ENCODE measurements at places on chromosomes 2 and 18.

GRCh38 chr2:88933980-88934379 is 242.5 kb downstream of the RPIA start:
- DNase-seq: no peak

GRCh38 chr18:45860971-45861370 is 35.5 kb downstream of the SIGLEC15 start:
- no peak for DNase-seq

DNA sequence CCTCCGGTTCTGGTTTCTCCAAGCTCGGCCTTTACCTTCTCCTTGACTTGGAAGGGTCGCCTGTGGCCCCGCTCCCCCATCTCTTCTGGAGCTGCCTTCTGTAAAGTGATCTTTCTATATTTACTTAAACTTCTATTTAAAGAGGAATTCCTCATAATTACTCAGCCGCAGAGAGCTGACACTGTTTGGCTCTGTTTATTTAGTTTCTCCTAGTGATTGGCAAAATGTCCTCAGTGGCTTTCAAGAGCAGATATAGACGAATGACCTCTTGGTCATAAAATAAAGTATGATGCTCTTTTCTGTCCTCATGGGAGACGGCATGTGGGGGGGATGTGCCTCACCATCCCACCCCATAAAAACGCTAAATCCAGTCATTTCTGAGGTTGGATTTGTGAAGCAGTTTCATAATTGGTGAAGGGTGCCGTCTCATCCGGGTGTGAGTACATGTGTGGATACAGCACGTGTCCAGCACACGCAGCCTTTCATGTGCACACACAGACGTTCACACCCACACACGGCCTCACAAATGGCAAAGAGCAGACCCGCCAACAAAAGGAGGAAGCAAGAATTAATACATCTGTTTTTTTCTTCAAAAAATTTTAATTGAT is 43.4 kb upstream of the SMAD7 start:
- DNase-seq: no peak

DNA sequence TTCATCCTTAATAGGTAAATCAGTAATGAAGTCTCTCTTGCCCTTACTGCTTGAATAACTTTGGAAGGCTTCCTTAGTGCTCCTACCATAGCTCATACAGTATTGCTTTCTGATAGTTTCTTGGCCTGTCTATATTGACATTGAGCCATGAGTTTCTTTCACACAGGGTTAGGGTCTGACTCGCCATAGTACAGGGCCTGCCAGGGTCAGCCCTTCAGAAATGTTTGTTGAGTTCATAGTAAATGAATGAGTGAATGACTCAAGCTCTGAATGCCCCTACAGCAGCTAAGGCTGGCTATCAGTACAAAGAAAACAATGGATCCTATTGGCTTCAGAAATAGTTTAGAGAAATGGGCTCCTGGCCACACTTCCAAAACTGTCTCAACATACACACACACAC is 65.0 kb upstream of the LRATD1 start:
- no peak for DNase-seq

DNA sequence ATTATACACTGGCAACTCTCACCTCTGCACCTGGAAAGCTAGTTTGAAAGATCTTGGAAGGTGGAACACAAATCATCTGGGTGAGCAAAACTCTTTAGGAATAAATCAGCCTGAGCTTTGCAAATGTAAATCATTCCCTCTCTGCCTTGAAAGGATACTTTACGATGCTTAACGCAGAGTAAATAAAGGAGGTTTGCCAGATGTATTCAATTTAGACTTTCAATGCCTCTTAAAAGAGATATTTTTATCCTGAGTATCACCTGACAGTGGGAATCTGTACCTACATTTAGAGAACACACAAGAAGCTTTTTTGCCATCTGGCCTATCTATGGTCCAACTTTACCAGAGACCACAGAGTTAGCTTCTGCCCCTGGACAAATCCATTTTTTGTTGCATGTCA is 983.2 kb upstream of the CDH2 start:
- DNase-seq: no peak

DNA sequence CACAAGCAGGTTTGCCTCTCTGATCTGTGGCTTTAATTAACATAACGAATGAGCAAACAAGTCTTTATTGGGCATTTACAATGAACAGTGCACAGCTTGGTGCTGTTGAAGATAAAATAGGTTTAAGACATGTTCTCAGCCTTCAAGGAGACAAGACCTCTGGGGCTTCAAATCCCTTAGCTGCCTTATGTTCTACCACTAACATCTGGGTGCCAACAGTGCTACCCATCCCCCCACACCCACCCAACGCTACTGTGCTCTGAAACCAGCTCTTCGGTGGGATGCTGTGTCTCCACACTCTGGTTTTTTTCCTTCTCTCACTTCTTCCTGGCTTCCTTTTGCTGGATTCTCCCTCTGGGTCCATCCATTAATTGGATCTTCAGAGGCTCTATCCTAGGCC is 14.1 kb upstream of the B3GNT2 start:
- no peak for DNase-seq

All from stimulated activated CD4-positive, alpha-beta T cell treated with anti-CD3 and anti-CD28 coated beads, TNF-alpha, amount 100 ng/mL, for 48 hours (primary cell).